Left colon (tissue), 2 donors: ENCODE measurements at places on chromosomes 5 and 9.

- no peak for DNase-seq
Observed at GRCh38 chr5:55480781-55481180, 54.0 kb downstream of the PLPP1 start.

GRCh38 chr9:73006986-73007385 lies 54.1 kb upstream of the ALDH1A1 start:
- DNase-seq: no peak

DNA sequence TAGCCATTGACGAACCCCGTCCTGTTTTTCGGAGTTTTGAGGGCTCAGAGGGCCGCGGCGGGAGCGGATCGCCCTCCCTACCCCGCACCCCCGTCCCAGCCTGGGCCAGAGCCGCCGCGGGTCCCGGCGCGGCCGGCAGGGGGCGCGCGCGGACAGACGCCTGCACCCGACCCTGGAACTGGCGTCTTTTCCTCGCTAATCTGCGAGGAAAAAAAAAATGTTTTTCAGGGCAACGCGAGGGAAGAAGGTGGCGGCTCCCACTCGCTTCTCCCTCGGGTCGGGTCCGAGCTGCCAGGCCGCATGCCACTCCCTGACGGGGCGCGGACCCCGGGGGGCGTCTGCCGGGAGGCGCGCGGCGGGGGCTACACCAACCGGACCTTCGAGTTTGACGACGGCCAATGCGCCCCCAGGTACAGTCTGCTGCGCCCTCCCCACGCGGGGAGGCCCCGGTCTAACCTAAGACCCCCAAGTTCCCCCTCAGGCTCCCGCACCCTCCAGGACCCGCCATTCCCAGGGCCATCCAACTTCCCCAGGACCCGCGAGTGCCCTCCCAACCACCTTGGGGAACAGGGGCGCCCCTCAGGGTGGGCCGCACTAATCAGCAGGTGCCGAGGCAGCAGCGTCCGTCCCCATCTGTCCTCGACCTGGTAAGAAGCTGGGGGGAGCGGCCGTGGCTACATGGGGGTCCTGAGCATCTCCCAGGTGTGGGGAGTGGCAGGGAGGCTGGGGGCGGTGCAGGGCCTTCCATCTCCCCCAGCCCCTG lies at the start of gene KCNT1:
Gene KCNT1, plus strand, starts transcription at position 227 of the 763 bp plus-strand sequence. Its CDS starts 74 bp downstream, at position 301.
- DNase-seq: no peak

DNA sequence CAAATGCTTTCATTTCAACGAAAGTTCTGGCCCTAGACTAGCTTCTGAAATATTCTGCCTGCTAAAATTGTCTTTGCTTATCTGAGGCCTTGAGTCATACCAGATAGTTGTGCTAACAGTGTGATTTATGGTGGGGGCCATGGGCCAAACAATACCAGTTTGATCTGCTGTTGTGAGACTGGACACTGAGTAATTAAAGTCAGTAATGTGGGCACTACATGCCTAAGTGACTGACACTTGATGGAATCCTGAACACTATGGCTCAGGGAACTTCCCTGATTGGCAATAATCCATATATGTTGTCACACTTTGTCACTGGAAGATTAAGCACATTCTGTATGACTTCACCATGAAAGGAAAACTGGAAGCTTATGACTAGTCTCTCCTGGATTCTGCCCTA lies 127.6 kb upstream of the CYLC2 start:
- no peak for DNase-seq

DNA sequence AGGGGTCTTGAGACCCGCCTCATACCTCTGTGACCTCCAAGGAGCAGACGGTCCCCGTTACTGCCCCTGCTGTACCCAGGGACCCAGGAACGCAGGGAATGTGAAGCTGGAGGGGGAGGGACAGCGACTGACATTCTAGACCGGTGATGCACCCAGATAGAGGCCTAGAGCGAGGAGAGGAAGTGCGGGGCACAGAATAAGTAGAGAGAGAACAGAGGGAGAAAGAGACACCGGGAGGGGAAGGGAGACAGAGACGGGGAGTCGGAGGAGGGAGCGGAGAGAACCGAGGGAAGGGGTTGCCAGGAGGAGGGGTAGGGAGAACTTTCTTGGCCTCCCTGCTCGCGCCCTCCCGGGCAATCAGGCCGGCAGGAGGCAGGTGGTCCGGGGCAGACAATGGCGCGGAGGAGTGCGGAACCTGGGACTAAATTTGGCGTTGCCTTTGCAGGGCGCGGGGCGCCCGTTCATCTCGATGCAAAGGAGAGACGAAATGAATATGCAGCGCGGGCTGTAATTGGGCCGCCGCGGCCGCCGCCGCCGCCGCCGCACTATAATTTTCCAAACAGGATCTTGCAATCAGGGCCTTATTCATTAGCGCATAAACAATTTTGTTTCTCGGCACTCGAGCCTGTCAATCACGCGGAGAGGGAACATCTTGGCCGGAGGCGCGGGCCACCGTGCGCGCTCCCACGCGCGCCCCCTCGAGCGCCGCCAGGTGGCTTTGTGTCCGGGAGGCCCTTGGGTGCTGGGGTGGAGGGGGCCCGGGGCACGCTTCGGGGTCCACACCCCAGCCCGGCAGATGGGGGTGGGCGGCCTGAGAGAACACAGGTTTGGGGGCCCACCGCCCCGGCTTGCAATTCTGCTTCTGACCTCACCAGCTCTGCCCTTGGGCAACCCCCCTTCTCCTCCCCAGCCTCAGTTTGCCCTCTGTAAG lies 33.0 kb downstream of the NDUFA8 start:
- DNase-seq: no peak

DNA sequence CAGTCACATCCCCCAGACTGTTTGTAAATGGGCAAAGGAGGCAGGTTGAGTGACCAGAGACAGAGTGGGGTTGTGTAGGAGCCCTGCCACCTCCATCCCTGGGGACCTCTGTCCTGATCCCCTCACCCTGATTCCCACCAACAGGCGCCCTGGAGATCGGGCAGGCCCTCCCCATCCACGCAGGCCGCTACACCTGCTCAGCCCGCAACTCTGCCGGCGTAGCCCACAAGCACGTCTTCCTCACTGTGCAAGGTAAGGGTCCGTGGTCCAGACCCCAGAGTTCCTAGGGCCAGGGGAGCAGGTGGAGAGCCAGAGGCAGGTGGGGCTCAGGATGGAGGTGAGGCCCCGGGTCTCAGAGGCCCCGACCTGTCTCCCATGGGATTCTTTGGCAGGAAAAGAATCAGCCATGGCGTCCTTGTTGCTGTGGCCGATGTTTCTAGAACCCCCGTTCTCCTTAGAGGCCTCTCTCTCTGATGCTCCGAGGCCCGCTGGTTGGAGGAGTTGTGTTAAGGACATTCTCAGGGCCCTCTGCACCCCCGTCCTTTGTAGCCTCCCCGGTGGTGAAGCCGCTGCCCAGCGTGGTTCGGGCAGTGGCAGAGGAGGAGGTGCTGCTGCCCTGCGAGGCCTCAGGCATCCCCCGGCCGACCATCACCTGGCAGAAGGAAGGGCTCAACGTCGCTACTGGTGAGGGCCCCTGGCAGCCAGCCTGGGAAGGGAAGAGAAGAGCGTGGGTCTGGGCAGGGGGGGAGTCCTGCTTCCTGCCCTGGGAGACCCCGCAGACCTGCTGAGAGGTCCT lies 41.9 kb upstream of the ASS1 start:
- no peak for DNase-seq
